ENCODE measurements at places on chromosomes 1 and 21.

- no peak for DNase-seq
Observed at GRCh38 chr21:42650441-42651421, 2.7 kb upstream of the PDE9A start.

GRCh38 chr1:39757501-39757900, 13.6 kb downstream of the OXCT2 start:
- no peak for DNase-seq

- DNase-seq = no peak
Observed at GRCh38 chr1:87572891-87573290, 244.2 kb downstream of the LMO4 start.

- DNase-seq = no peak
Observed at GRCh38 chr1:33178836-33179439, 2.9 kb downstream of the TRIM62 start.

DNA sequence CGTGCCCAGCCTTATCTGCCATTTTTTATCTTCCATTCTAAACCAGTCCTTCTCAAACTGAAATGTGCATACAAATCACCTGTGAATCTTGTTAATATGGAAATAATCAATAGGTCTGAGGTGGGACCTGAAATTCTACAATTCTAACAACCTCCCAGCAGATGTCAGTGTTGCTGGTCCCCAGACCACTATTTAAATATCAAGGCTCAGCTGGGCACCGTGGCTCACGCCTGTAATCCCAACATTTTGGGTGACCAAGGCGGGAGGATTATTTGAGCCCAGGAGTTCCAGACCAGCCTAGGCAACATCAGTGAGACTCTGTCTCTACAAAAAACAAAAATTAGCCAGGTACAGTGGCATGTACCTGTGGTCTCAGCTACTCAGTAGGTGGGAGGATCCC, 4.1 kb downstream of the UQCRHL start:
- peak; percentile 33 for DNase-seq

- DNase-seq = peak; percentile 60
Observed at GRCh38 chr21:43865540-43866259, 677 bp downstream of the AGPAT3 start.
